ENCODE measurements at places on chromosomes 3 and 15.

GRCh38 chr3:187750513-187751123 is 5.3 kb upstream of the BCL6 start:
- peak; percentile 45 for DNase-seq

DNA sequence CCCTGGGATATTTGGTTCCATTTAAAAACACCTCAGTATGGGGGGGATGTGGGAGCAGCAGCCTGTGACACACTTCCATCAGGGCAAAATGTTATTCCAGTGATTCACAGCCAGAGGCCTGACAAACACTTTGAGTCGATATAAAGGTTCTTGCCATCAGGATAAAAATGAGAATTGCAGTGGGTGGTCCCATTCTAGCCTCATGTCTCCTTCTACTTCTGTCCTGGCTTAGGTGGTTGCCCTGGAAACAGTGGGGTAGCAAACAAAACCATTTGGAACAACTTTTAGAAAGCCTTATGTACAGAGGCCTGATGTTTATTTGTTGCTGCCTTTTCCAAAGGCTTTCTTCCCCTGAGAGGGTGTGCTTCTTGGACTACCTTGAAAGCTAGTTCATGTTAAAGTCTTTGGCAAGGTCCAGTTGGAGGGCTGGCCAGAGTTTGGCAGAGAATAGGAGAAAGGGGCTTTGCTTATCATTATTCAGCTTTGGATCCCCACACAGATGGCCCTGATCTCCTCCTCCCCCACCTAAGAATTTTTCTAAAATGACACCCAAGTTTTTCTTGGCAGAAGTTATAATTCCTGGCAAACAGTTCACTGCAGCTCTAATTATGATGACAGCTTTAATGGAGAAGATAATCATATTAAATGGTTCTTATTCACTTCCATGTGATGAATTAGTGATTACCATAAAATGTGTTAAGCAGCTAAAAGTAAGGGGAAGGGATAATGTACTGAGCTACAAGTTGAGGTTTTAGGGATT is 84.2 kb upstream of the ZNF280D start:
- no peak for DNase-seq

- no peak for DNase-seq
Observed at GRCh38 chr3:54792584-54792983, 135.3 kb downstream of the LRTM1 start.

DNA sequence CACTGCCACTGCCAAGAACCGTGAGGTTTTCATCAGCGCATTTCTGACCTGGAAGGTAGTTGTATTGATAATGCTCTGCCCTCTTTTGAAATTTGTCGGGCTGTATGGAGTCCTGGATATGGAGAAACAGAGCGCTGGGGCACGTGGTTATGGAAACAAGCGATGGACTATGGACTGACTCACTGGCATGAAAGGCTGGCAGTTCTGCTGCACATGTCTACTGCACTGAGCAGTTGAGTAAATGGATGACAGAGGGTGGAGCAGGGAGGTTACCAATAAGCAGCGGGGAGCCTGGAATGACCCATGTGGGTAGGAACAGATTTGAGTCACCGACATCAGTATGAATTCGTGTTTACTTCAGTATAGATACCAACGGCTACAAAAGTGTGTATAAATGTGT is 429.5 kb downstream of the OCA2 start:
- DNase-seq, result no peak

DNA sequence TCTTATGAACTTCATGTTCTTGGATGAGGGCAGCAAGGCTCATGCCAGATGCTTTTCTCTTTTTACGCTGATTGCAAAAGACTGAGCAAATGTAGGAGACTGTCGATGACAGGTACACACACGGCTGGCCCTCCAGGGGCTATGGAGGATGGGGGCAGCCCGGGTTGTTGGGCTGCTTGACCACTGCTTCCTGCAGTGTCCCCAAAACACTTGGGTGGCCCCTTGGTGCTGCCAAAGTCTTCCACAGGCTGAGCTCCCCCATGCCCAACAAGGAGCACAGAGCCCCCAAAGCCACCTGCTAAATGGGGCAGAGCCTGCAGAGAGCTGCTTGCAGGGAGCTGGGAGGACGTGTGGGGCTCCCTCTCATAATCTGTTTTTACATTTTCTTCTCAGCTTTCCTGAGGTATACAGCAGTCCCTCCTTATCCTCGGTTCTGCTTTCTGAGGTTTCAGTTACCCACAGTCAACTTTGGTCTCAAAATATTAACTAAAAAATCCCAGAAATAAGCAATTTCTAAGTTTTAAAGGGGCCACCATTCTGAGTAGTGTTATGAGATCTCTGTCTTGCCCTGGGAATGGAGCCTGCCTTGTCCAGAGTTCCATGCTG is 7.3 kb downstream of the PRR23E start:
- DNase-seq, result no peak

- no peak for DNase-seq
Observed at GRCh38 chr3:31770822-31771326, 210.2 kb downstream of the OSBPL10 start.

GRCh38 chr15:85583442-85583841 is 203.0 kb downstream of the AKAP13 start:
- DNase-seq, result peak; percentile 75

GRCh38 chr15:85691350-85692240 is 103.1 kb downstream of the KLHL25 start:
- DNase-seq, result no peak

GRCh38 chr3:186821429-186822387 is 15.4 kb upstream of the RFC4 start:
- no peak for DNase-seq

DNA sequence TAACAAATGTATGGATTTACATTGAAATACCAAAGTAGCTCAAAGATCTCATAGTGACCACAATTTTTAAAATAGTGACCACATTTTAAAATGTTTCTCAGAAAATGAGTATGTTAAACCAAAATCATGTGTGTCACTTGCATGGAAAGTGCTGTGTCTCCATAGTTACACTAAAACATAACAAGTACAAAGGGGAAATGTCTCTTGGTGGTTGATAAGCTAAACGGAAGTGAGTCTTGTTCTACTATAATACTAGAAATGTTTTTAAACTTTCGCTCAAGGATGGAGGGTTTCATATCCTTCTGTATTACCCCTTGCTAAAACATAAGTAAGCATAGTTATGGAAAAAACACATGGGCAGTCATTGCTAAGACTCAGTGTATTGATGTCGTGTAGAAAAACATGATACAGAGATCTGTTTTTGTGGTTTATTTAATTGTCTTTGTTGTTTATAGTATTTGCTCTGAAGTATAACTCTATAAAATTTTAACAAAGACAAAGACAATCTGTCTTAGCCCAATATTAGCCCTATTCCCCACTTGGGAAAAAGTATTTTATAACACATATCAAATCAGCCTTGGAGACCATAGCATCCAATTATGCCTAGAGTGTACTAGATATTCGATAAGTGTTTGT is 27.0 kb upstream of the DENND4A start:
- DNase-seq, result no peak

GRCh38 chr15:80093854-80094418 is 34.5 kb downstream of the ZFAND6 start:
- DNase-seq, result peak; percentile 67

GRCh38 chr3:147875498-147875897 is 466.3 kb downstream of the ZIC1 start:
- DNase-seq, result no peak

- no peak for DNase-seq
Observed at GRCh38 chr3:40299721-40300335, 9.7 kb upstream of the EIF1B start.

- no peak for DNase-seq
Observed at GRCh38 chr3:172065527-172065926, 26.1 kb downstream of the FNDC3B start.

DNA sequence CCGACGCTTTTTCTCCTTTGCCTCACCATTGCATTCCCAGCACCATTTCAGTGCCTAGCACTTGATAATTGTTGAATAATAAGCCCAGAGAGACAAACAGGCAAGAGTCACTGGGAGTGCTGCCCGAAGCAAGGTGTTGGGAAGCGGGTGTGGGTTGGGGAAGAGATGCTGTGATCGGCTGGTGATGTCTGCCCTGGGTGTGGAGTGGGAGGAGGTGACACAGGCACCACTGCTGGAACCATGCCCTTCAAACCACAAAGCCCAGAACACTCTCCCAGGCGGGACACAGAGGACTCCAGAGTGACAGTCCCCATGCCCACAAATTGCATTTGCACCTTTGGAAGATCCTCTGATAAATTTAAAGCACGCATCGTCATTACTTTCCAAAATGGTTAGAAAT is 148.2 kb downstream of the CHSY1 start:
- DNase-seq, result no peak

DNA sequence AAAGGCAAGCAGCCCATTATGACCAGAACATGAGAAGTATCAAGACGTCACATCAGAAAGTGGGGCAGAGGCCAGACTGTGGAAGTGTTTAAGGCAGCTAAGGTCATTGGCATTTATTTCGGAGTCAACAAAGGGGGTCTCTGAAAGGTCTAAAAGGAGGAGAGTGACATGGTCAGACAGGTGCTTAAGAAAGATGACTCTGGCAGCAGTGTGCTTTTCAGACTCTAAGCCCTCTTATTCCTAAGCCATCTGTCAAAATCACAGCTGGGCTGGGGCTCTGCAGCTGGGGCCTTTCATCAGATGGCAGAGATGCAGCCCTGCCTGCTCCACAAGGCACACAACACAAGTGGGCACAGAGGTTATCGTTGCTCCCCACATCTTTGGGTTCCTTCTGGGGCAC is 14.0 kb downstream of the FBXL22 start:
- DNase-seq, result no peak

DNA sequence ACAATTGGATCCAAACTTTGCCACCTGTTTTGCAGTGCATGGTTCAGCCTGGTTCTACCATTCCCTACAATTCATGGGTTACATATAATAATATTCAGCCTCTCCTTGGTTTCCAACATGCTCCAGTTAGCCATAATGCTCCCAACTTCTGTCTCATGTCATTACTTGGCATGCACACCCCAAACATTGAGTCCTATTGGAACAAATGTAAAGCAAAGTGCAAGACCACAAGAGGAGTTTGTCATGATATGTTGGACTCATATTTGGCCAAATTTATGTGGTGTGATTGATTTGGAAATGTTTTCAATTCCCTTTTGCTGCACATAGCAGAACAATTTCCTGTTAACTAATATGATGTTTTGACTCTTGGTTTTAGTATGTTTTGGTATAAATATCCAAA is 50.2 kb downstream of the KCNAB1 start:
- DNase-seq, result no peak

DNA sequence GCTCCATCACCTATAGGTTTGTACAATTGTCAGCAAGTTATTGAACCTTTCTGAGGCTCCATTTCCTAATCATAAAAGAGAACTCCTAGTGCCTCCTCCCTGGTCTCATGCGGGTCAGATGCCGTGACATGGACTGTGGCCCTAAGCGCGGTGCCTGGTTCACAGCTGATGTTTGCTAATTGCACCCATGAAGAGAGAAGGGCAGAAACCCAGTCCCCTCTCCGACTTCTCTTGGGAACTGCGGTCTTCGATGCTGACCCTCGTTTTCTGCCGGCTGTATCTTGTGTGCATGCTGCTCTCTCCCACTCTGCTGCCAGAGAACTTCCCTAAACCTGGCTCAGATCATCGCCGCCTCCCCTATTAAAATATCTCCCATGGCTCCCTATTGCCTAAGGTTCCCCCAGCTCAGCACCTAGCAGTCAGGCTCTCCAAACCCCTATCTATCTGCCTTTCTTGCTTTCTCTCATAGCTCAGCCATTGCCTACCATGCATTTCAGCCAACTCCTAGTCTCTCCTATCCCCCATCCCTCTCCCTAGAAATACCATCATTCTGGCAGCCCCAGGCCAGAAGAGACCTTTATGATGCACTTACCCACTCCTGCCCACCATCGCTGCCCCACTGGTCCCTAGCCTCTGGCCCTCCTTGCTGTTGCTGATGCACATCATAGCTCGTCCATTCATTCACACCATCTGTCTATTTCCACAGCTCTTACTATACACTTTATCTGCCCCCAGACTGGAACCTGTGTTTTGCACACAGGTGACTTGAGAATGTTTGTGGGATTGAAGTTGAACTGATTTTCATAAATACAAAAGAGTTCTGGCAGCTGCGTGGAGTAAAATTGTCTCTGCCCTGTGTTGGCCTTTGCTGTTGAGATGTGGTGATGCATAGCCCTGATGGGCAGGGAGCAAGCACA is 6.6 kb downstream of the ISG20 start:
- DNase-seq, result no peak

GRCh38 chr3:179322286-179323196 is at the start of gene ZNF639:
TSS of gene ZNF639 (plus strand) at chr3:179323031. CDS start at chr3:179328294, 5,263 bp downstream.
- DNase-seq, result peak; percentile 54

DNA sequence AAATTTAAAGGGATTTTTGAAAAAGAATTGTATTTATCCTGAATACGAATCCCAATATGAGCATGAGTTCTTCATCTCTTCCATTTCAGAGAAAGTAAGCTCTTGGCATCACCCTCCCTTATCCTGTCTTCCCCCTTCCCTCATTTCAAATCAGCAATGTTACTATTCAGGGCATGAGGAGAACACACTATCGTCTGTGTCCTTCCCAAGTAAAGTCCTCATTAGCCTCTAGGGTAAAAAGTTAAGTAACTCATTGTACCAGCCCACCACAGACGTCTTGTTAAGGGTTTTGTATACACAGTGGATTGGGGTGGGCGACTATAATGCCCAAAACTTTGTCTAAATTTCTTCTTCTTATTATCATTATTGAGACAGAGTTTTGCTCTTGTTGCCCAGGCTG is 14.8 kb downstream of the ARL6IP5 start:
- no peak for DNase-seq

GRCh38 chr15:52483707-52484106 is 45.0 kb downstream of the MYO5A start:
- DNase-seq, result no peak

DNA sequence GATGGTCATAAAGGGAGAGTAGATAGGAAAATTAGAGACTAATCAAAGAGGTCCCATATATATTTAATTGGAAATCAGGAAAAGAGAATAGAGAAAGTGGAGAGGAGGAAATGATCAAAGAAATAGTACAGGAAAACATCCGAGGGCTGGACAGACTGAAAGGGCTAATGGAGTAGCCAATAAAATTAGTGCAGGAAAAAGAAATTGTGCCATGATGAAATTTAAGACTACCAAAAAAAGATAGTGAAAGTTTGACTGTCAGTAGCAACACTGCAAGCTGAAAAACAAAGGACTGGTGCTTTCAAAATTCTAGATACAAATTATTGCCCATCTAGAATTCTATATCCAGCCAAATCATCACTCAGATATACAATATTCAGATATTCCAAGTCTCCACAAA is 36.3 kb downstream of the SLC27A2 start:
- DNase-seq, result no peak

- no peak for DNase-seq
Observed at GRCh38 chr3:7075117-7075516, 214.2 kb downstream of the GRM7 start.

DNA sequence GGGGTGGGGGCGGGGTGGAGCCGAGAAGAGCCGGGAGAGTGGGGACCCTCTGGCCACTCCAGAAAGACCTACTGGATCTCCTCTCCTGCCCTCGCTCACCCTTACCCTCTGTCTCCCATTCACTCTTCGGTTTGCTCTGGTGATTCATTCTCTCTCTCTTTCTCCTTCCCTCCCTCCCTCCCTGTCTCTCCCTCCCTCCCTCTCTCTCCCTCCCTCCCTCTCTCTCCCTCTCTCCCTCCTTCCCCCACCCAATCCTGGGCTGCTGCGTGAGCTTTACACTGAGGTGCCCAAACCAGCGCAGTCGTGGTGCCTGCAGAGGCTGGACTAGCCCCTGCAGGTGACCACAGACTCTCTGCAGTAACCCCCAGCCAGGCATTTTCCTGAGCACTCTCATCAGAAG is 32.2 kb upstream of the ADAMTS17 start:
- no peak for DNase-seq

Data from gastrocnemius medialis (tissue), 4 donors.